ENCODE measurements at places on chromosomes 7 and 10.

- H3K4me3 ChIP-seq, result no peak overlapping the region
- H3K4me1 ChIP-seq, result peaks cover 6% of the 10 kb centered on the region
- no peak overlapping the region for H3K27ac ChIP-seq
- no peaks in the 10 kb centered on the region for H3K36me3 ChIP-seq
Measured at GRCh38 chr7:105204520-105204919, 184.2 kb downstream of the SRPK2 start.

- peaks cover 30% of the 10 kb centered on the region for H3K4me1 ChIP-seq
- H3K27me3 ChIP-seq, result no peaks in the 10 kb centered on the region
- H3K27ac ChIP-seq, result peak overlapping the region; percentile 58
- H3K4me3 ChIP-seq, result peak overlapping the region; percentile 66
Measured at GRCh38 chr10:124588736-124589490, 127.3 kb downstream of the LHPP start.

DNA sequence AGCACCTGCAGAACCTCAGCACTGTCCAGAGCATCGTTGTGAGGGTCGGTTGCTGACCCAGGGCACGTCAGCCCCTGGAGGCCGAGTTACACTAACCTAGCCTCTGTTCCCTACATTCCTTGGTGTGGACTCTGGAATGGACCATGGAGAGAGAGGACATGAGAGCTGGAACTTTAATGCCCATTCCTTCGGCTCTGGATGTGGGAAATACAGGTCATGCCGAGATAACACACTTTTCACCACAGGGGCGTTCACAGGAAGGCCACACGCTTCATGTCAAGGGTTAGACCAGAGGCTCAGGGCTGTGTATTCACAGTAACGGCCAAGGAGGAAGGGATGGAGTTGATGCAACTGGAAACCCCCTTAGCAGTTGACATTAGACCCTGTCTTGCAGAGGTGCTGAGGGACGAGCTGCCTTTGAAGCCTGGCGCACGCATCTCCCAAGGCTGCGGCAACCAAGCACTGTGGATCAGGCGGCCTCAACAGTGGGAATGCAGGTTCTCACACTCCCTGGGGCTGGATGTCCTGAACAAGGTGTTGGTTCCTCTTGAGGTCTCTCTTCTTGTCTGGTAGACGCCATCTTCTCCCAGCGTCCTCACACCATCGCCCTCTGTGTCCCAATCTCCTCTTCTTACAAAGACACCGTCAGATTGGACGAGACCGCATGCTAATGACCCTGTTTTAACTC lies 245.2 kb downstream of the KLF6 start:
- peak overlapping the region; percentile 73 for H3K27ac ChIP-seq
- no peaks in the 10 kb centered on the region for H3K36me3 ChIP-seq
- DNase-seq, result no peak
- no peaks in the 10 kb centered on the region for H3K27me3 ChIP-seq

DNA sequence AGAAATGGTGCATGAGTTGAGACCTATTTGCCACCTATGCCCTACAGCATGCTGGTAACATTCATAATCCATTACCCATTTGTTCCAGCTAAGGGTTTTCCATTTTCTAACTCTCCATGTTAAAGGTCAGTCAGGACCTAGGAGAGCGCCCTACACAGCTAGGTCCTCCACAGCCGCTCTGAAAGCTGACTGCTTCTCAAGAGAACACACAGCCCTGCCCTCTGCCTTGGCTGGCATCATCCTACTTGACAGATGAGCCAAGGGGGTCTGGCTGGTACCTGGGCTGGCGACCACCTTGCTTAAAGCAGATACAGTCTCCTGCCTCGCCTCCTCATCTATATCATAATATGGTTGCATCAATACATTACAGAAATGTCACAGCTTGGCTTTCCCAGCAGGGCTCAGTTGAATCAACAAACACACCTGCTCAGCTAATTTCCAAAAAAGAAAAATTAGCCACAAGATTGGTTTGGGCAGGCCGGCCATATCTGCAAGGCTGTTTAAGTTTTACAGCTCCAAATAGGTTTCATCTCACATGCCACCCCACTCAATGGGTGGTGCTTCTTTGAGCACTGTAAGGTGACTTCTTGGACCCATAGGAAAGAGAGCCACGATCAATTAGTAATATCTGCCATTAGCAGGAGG lies 17.3 kb downstream of the TLL2 start:
- H3K36me3 ChIP-seq, result no peaks in the 10 kb centered on the region
- no peaks in the 10 kb centered on the region for H3K27me3 ChIP-seq
- H3K27ac ChIP-seq, result no peak overlapping the region
- H3K4me3 ChIP-seq, result no peak overlapping the region

GRCh38 chr10:88386821-88387773 lies 196.0 kb downstream of the RNLS start:
- no peaks in the 10 kb centered on the region for H3K27me3 ChIP-seq
- peak overlapping the region; percentile 52 for H3K27ac ChIP-seq
- H3K36me3 ChIP-seq, result no peaks in the 10 kb centered on the region

- no peaks in the 10 kb centered on the region for H3K27me3 ChIP-seq
- DNase-seq, result no peak
- H3K4me1 ChIP-seq, result no peaks in the 10 kb centered on the region
Measured at GRCh38 chr7:391961-392524, 102.1 kb downstream of the FOXL3 start.

DNA sequence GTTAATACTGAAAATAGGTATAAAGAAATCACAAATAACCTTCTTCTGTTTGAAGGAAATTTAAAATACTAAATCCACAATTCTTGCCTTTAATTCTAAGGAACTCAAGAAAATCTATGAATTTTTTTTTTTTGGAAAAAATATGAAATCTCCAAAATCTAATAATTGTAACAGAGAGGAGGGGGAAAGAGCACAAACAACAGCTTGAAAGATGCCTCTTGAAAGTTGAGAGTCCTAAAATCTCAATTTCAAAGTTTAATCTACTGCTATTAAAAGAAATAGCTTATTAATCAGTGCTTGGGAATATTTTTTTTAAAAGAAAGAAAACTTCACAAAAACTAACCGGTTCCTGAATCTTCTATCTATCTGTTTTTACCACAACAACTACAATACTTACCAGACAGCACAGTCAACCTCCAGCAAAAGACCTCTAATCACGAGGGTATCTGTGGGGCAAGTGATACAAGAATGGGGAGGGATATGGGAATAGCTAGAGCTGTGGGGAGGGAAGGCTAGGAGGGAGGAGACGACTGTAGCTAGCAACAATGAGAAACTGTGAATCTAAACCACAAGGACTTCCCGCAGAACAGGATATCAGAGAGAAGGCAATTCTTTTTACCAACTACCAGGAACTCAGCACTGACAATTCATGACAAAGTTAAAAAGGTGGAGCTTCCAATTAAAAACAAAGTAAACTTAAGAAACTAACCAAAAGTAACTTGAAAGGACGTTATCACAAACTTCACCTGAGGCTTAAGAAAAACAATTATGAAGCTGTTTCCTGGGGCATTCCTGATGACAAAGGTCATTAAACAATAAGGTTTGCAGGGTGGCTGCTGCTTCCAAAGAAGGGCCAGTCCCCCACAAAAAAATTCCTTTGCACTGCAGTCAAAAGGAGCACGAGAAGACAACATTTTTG lies at the start of gene USP54:
TSS of gene USP54 (minus strand) at position 462 of the 919 bp plus-strand sequence. CDS start 15,684 bp downstream, outside the sequence.
- H3K4me3 ChIP-seq, result peak within 1 kb of the TSS; percentile 48
- peak within 1 kb of the TSS; percentile 56 for H3K27ac ChIP-seq
- no peaks in the 10 kb centered on the region for H3K36me3 ChIP-seq
- H3K27me3 ChIP-seq, result no peaks in the 10 kb centered on the region

- H3K36me3 ChIP-seq, result peaks cover 3% of the 10 kb centered on the region
- DNase-seq, result no peak
- H3K4me1 ChIP-seq, result peaks cover 25% of the 10 kb centered on the region
- peak overlapping the region; percentile 98 for H3K27ac ChIP-seq
- no peaks in the 10 kb centered on the region for H3K27me3 ChIP-seq
Measured at GRCh38 chr7:127391591-127392181, 822 bp downstream of the ZNF800 start.

DNA sequence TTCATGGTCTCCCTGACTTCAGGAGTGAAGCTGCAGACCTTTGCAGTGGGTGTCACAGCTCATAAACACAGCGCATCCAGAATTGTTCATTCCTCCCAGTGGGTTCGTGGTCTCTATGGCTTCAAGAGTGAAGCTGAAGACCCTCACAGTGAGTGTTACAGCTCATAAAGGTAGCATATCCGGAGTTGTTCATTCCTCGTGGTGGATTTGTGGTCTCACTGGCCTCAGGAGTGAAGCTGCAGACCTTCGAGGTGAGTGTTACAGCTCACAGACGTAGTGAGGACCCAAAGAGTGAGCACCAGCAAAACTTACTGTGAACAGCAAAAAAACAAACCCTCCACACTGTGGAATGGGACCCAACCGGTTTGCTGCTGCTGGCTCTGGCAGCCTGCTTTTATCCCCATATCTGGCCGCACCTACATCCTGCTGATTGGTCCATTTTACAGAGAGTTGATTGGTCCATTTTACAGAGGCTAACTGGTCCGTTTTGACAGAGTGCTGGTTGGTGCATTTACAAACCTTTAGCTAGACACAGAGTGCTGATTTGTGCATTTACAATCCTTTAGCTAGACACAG lies 308.8 kb downstream of the PTPRN2 start:
- H3K4me3 ChIP-seq, result no peak overlapping the region
- H3K27me3 ChIP-seq, result no peaks in the 10 kb centered on the region
- H3K4me1 ChIP-seq, result no peaks in the 10 kb centered on the region
- H3K36me3 ChIP-seq, result no peaks in the 10 kb centered on the region

DNA sequence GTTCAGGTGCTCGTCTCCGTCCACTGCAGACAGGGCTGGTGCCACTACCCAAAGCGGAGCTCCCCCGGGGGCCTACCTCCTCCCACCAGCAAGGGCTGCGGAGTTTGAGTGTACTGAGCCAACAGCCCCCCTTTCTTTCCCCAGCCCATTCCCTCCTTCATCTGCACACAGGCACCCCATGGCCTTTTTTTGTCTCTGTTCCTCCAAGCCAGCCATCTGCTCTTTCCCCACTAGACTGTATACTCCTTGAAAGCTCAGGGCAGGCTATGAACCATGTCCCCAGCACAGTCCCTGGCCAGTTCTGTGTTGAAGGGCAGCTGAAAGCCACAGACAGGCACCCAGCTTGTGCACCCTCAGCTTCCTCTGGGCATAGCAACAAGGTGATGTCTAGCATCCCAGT lies 99.4 kb downstream of the ZMIZ1 start:
- H3K4me1 ChIP-seq, result peaks cover 1% of the 10 kb centered on the region
- DNase-seq, result no peak
- H3K4me3 ChIP-seq, result no peak overlapping the region
- H3K27ac ChIP-seq, result no peak overlapping the region

DNA sequence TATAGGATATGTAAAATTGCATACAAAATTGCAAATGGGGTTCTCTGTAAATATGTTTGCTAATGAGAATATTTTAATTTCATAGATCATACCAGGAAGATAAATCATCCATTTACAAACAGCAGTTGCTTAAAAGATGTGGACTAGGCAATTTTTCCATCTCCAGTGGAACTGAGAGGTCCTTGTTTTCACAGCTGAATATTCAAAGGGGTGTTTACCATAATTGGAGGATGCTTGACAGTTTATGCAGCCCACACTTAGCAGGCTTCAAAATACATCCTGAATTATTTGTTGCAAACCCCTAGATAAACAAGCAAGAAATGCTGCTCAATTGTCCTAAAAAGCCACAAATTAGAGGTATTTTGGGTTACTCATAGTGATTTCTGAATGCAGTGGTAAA lies 69.9 kb downstream of the ADARB2 start:
- H3K36me3 ChIP-seq, result no peaks in the 10 kb centered on the region
- DNase-seq, result no peak
- no peaks in the 10 kb centered on the region for H3K27me3 ChIP-seq
- H3K4me1 ChIP-seq, result no peaks in the 10 kb centered on the region

DNA sequence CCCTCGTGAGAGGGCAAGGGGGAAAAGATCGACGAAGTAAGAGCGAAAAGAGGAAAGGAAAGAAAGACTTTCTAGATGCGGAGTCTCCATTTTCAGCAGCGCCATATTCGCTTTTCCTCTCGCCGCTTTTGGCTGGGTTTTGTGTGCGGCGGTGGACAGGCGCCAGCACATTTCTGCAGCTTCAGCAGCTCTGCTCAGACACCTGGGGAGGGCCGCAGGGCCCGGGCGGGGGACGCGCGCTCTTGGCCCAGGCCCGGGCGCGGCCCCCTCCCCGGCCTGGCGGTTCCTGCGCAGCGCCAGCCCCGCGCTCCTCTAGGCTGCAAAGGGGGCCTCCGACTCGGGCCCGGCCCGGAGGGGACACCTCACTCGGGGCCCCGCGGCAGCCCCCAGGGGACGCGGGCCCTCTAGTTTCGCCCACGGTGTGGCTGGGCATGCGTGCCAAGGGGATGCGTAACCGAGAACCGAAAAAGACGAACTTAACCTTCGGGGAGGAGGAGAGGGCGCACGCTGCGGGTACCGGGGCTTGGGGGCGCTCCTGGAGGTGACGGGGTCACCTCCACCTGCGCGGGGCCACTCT lies 34.5 kb upstream of the EBLN1 start:
- peak overlapping the region; percentile 77 for H3K4me3 ChIP-seq
- no peaks in the 10 kb centered on the region for H3K4me1 ChIP-seq
- no peaks in the 10 kb centered on the region for H3K27me3 ChIP-seq

- no peak overlapping the region for H3K4me3 ChIP-seq
- H3K4me1 ChIP-seq, result peaks cover 62% of the 10 kb centered on the region
Measured at GRCh38 chr10:31702005-31702404, 226.6 kb downstream of the ARHGAP12 start.

DNA sequence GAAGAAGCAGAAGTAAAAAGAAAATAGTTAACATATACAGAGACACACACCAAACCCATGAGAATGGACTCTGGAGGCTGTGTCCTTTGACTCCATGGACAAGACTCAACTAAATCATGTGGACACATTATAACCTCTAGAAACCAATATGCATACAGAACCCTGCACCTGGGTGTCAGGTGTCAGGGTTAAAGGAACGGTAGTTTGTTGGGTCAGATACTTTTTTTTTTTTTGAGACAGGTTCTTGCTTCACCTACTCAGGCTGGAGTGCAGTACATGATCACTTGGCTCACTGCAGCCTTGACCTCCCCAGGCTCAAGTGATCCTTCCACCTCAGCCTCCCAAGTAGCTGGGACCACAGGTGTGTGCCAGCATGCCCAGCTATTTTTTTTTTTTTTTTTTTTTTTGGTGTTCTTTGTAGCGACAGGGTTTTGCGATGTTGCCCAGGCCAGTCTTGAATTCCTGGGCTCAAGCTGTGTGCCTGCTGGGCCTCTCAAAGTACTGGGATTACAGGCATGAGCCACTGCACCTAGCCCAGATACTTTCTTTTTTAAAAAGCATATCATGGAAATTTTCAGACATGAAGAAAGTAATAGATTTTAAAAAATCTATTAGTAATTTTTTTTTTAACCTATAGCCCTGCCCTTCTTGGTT lies 31.3 kb downstream of the GALNT11 start:
- no peaks in the 10 kb centered on the region for H3K36me3 ChIP-seq
- peaks cover 6% of the 10 kb centered on the region for H3K4me1 ChIP-seq
- DNase-seq, result no peak
- H3K4me3 ChIP-seq, result no peak overlapping the region
- no peak overlapping the region for H3K27ac ChIP-seq
- H3K27me3 ChIP-seq, result no peaks in the 10 kb centered on the region
